ENCODE measurements at places on chromosomes 1 and 21.

DNA sequence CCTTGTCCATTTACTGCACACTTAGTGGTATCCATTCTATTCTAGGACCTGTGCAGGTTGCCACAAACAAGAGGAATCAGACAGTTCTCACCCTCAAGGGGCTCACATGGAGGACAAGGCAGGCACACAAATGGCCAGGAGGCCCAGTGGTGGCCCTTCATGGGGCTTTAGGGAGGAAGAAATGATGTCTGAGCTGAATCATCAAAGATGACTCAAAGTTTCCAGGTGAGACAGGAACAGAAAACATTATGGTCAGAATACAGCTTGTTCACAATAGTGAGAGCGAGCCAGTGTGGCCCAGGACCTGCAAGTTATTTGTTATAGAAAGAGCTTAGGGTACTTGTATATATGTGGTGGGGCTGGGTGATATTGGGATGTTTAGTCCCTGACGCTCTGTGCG, 26.4 kb downstream of the SHISAL2A start:
- no peak for DNase-seq

- DNase-seq, result no peak
Observed at GRCh38 chr1:156912861-156913808, 7.3 kb upstream of the LRRC71 start.

- no peak for DNase-seq
Observed at GRCh38 chr21:31750843-31751242, 18.9 kb upstream of the SCAF4 start.

DNA sequence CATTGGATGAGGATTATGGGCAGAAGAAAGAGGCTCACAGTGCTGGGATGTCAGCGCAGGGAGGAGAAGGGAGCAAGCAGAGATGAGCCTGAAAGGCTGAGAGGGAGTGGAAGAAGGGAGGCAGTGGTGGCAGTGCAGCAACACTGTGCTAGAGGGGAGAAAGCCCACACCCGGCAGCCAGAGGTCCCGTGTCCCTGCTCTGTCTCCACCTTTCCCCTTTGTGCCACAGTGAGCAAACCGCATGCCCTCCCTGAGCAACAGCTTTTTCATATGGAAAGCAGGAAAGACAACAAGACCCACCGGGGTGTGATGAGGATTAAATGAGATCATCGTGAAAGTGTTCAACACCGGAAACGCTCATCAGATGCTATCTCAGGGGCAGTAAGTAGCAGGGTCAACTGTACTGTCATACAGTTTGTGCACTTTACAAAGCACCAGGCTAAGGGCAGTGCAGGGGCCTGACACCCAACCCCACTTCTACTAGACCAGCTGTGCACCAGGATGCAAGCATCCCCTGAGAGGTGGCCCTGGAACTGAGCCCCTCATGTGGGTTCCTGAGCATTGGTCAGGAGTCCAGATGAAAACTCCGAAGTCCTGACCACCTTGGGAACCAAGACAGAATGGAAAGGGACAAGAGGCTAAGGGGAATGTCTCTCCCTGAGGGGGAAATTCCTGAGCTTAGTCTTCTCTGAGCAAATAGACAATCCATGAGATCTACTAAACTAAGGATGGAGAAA, 9.1 kb downstream of the NHLH1 start:
- DNase-seq, result no peak

- DNase-seq, result no peak
Observed at GRCh38 chr1:231983588-231984193, 357.1 kb downstream of the DISC1 start.

DNA sequence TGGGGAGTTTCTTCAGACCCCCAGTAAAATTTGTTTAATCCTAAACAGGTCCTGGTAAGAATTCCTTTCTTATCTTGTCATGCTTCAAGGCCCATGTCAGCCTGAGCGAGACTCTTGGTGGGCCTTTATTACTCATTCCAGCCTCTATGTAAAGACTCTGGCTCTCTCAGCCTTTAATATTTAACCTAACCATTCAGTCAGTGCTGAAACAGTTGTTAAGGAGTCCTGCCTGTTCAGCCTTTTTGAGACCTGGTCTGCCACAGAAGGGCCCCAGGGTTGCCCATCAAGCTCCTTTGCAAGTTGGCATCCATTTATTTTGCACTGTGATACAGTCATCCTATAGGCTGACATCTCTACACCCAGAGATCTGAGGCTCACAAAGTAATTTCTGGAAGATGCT, 107.7 kb upstream of the VANGL1 start:
- no peak for DNase-seq

- no peak for DNase-seq
Observed at GRCh38 chr1:65429806-65430205, 9.3 kb downstream of the LEPR start.

GRCh38 chr1:228742281-228742860, 7.1 kb downstream of the RHOU start:
- no peak for DNase-seq

DNA sequence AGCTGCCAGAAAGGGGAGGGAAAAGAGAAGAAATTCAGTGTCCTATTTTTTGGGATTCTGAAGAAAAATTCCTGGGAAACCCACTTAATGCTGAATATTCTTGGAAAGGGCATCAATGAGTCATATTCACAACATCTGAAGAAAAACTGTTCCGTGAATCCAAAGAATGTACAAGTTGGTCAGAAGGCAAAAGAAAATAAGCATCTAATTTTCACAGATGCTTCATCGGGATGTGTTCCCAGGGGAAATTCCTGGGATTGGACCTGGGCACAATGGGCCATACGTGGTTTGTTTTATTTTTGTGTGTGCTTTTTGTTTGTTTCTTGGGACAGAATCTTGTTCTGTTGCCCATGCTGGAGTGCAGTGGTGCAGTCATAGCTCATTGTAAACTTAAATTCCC, 112.2 kb downstream of the MAP3K21 start:
- no peak for DNase-seq

GRCh38 chr1:31588751-31589515, 12.6 kb downstream of the TINAGL1 start:
- DNase-seq, result no peak

DNA sequence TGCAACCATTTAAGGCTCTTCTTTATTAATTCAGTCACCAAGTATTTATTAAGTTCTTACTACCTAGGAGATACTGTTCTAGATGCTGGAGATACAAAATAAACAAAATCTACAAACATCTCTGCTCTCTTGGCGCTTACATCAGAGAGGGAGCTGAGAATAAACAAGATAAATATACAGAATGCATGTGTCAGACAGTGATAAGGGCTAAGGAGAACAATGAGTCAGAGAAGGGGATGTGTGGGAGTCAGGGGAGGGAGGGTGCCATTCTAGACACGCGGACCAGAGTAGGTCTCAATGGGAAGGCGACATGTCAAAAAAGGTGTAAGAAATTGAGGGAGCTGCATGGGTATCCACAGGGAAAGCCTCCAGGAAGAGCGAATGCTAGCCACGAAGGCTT, 393.2 kb downstream of the RWDD3 start:
- no peak for DNase-seq

- no peak for DNase-seq
Observed at GRCh38 chr1:151820940-151821339, 10.7 kb downstream of the RORC start.

DNA sequence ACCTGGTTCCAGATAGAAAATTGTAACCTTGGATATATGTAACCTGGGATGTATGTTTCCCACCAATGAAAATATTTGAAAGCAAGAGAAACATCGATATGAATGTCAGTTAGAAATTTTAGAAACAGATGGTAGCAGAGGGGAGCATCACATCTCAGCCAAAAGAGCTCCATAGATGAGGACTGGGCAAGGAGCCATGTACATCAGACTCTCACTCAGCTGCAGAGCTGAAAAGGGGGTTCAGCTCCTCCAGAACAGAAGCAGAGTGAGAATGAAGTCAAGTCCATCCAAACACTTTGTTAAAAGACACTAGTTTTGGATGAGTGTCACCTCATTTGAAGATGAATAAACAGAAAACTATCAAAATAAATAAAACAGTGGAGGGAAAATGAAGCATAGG, 202.4 kb downstream of the HMCN1 start:
- no peak for DNase-seq

- no peak for DNase-seq
Observed at GRCh38 chr1:983798-984475, 2.0 kb upstream of the PERM1 start.

- DNase-seq, result no peak
Observed at GRCh38 chr1:93753791-93754763, 72.4 kb upstream of the BCAR3 start.

GRCh38 chr1:200473698-200474371, 64.0 kb upstream of the ZNF281 start:
- no peak for DNase-seq

DNA sequence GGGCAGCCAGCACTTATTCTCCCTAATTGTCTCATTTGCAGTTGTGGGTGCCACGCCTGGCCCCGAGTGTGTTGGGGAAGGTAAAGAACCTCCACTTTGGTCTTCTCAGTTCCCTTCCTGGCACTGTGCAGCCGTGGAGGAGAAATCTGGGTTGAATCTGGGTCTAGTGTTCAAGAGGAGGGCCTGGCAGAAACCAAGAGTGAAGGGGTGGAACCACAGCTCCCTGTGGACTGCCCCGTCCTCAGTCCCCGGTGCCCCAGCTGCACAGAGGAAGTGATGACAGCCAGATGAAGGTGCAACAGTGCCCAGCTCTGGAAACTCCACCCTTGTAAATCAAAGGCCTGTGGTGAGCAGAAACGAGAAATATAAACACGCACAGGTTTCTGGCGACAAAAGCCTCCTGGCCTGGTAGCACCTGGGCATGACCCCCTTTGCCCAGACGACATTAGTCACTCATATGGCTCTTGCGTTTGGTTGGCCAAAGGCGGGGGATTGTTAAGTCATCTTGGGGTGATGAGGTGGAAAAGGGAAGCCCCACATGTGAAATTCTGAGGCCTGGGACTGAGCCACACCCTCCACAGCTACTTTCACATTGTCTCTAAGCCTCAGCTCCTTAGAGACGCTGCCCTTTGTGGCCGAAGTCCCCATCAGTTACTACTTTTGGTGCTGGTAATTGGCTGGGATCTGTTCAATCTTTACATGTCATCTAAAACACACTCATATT, 4.2 kb upstream of the ECE1 start:
- no peak for DNase-seq

- no peak for DNase-seq
Observed at GRCh38 chr1:226730071-226730470, 9.0 kb downstream of the ITPKB start.

DNA sequence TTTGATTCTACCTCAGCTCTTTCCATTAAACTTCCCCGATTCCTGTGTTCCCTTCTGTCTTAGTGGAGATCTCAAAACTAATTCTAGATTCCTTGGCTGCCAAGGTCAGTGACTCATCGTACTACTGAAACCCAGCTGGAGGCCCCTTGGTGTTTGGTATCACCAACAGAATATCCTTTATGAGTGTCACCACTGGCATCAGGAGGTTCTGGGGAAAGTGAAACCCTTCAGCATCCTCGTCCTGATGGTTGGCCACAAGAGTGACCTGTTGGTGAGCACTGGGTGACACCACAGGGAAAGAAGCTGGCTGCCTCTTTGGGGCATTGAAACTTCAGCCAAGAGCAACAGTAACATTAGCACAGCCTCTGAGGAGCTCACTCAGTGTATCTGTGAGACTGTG, 9.6 kb downstream of the RAB42 start:
- no peak for DNase-seq

DNA sequence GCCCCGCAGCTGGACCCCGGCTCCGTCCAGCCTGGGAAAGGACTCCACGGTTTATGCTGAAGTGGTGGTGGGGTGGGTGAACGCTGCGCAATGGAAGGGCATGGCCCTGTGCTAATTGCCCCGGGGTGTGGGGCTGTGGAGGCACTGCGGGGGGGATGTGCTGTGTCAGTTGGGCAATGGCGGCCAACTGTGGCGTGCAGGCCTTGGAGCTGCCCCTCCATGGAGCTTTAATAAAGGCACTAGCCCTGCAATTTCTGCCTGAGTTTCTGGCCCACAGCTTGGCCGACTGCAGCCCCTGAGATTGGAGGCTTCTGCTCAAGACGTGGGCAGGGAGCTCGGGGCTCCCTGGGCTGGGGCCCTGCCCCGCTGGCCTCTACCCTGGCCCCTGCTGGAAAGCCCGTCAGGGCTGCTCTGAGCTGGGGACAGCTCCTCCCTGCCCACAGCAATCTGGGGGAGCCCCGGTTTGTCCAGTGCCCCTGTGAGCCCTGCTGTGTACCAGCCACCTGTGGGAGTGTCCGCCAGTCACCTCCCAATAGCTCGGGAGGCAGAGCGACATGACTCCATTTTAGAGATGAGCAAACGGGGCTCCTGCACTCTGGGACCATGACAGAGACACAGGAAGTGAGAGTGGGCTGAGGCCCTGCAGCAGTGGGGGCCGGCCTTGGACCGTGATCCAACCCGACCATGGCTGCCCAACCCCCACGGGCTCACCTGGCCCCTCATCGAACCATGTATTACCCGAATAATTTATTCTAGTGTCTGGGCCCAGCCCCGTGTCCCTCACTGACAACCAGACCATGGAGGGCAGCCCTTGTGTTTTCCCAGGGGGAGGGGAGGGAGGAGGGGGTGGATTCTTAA, 8.7 kb upstream of the TNFRSF14 start:
- DNase-seq, result no peak

- no peak for DNase-seq
Observed at GRCh38 chr1:183417772-183418491, at the start of gene NMNAT2. NMNAT2 (minus strand) TSS chr1:183418380; CDS start chr1:183418267, 113 bp downstream.

GRCh38 chr21:43361493-43362296, 65.2 kb downstream of the SIK1 start:
- no peak for DNase-seq

- no peak for DNase-seq
Observed at GRCh38 chr1:229318056-229318455, 24.8 kb downstream of the CCSAP start.

GRCh38 chr1:226823643-226824042, 46.8 kb upstream of the PSEN2 start:
- no peak for DNase-seq

GRCh38 chr1:207396168-207396746, 57.9 kb upstream of the CR2 start:
- DNase-seq, result no peak

- no peak for DNase-seq
Observed at GRCh38 chr1:79006564-79006963, at the start of gene ADGRL4. ADGRL4 (minus strand) TSS chr1:79006730; CDS start chr1:79006654, 76 bp downstream.

DNA sequence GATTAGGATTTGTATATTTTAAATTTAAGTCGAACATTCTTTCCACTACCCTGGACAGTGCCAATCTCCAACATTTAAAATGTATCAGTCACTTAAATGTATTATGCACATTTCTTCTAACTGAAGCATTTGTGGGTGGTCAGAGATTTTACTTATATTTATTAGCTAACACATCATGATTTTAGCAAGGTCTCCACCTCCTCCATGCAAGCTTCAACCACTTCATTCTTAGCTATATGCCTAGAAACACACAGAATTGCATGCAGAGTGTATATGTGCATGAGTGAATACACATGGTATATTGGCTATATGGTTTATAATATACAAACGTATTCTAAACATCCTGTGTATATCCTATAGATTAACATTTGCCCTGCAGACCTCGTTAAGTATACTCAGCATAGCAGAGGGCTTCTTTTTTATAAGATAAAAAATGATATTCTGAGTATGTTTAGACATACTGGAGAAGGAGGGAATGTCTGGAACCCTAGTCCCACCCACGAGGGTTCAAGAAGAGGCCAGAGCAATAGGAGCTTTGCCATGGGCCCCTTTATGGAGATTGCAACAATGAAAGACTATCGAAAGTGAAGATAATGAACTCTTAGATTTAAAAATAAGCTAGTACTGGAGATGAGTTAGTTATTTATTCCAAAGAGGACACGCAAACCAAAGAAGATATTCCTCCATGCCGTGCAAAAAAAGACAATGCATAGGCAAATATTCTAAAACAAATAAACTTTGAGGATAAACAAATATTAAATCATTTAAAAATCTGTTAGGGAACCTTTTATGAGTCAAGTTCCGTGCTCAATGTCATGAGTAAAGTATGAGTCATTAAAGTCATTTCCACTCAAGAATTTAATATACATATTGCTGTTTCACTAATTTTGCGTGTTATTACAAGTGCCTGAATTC, 480.4 kb downstream of the SIPA1L2 start:
- no peak for DNase-seq

Data from SK-N-MC (cell line).